Stimulated activated CD8-positive, alpha-beta memory T cell treated with anti-CD3 and anti-CD28 coated beads, Interleukin-7, amount 100 ng/mL, for 4 hours (primary cell): ENCODE measurements at places on chromosomes 11 and 22.

DNA sequence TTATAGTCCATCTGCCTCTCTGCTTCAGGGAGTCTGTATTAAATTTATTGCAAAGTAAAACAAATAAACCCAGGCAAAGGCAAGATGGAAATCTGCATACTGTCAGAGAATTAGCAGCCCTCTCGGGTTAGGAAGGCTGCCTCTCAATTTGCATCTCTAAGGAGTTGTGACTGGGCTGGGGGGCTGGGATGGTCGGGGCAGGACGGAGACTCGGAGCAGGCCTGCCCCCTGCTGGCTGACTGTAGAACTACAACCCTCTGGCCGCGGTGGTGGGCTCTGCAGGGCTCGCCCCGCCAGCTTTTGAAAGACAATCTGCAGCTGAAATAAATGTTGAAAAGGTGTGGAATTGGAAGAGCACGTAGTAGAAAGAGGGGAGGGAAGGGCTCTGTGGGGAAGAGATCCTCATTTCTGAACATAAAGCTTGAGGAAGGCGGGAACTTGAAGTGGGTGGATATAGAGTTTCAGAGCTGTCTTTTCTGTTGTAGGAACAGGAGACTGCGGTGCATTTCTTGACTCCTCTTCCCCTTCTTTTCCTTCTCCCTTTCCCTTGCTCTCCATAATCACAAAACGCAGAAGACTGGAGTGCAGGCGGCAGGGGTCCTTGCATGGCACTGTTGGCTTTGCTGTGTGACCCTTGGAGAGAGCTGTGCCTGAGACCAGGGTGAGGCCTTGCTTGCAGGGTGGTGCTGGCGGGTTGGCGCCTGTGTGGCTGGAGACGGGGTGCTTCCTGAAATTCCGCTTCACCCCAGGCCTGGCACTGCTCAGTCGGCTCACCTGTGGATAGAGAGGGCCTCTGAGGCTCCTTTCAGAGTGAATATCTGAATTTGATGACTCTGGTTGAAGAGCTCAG, 22.6 kb upstream of the PKNOX2 start:
- DNase-seq: peak; percentile 27

DNA sequence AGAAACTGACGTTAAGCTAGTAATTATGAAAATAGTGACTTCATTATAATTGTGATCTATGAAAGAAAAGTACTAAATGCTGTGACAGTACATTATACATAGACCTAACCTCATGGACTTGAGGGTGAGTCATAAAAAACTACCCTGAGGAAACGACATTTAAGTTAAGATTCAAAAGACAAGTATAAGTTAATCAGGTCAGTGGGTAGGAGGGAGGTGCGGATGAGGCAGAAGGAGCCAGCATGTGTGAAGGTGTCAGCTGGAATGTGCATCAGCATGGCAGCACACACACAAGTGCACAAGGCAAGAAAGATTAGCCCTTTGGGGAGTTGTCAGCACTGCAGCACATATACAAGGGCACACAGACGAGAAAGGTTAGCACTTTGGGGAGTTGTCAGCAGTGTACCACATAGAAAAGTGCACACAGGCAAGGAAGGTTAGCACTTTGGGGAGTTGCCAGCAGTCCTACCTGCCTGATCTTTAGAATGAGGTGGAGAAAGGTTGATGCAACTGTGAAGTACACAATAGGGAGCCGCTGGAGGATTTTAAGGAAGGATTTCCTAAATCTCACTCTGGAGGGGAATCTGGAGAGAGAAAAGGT, 31.6 kb upstream of the CAVIN3 start:
- DNase-seq: no peak

DNA sequence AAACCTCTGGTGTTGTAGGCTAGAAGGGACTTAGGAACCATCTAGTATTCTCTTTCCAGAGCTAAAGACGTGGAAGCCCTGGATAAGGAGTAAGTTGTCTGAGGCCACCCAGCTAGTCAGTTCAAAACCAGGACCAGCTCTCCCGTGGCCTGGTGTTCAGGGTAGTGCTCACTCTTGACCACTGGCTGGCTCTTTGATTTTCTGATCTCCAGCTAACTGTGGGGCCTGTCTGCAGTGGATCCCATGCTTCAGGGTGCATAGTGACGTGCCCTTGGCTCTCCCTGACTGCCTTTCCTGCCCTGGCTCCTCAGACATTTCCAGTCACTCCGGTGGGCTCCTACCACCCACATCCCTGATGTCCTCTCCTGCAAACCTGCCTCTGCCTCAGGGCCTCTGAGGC, 1.3 kb downstream of the CLMP start:
- no peak for DNase-seq

DNA sequence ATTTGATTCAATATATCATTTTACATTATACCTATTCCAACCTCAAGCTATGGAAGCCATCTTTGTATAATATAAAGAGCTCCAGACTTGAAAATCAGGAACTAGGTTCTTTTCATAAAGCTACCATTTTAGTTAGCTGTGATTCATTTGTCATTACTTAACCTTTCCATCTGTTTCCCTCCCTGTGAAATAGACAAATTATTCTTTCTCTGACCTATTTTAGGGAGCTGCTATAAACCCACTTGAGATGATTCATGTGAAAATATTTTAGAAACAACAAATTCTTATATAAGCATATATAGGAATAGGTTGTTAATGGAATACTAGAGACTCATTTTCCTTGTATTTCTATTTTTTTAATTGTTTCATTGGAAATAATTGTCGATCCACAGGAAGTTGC, 1012.1 kb downstream of the OPCML start:
- DNase-seq: no peak

GRCh38 chr11:36672815-36673450, 74.9 kb upstream of the RAG2 start:
- DNase-seq: no peak

GRCh38 chr22:20130319-20130718, 1.3 kb upstream of the ZDHHC8 start:
- DNase-seq: no peak

DNA sequence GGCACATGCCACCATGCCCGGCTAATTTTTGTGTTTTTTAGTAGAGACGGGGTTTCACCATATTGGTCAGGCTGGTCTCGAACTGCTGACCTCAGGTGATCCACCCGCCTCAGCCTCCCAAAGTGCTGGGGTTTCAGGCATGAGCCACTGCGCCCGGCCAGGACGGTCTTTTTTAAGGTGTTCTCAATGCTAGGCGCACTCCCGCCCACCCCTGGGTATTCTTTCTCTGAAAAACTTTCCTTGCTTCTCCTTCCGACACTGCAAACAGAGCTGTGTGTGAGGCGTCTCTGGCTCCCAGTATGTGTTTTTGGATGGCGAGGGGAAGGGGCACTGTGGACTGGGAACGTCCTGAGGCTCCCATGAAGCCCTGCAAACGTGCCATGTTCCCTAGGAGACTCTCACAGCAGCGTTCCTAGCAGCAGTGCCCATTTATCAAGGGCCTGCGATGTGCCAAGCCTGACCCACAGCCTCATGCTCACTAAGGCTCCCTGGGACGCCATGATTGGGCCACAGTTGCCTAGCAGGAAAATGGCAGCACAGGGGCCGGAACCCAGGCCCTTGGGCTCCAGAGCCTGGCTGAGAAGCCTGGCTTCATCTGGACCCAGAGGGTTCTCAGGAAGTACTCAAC, 2.4 kb upstream of the RASL10A start:
- no peak for DNase-seq

DNA sequence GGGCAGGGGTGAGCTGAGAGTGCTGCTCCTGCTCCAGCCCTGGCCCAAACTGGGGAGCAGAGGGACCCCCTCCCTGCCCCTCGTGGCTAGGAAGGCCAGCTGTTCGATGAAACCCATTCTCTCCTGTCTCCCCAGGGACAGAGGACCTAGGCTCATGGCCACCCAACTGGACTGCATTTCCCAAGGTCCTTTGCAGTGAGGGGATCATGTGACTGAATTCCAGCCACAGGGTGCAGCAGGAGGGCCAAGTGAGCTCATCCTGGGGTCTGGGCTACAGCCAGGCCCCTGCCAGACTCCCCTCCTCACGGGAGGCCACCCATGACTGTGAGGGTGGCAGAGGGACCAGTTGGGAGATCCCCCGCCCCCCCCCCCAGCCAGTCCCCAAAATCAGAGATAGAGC, 777.6 kb downstream of the TBC1D22A start:
- DNase-seq: no peak

DNA sequence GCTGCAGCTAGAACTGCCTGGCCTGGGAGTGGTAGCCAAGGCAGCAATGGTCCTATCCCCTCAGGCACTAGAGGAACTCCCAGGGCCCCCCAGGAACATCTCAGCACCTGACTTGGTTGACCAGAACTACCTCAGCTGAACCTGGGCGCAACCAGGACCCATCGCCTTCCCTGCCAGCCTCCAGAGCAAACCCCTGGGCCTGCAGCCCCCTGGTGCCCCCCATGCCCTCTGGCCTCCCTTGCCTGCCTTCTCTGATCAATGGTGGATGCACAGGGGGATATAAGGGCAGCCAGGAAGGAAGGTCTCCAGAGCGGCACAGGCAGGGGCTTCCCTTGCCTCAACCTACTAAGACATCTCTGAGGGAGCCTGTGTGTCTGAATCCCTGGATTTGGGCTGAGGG, 13.5 kb downstream of the MS4A10 start:
- no peak for DNase-seq

DNA sequence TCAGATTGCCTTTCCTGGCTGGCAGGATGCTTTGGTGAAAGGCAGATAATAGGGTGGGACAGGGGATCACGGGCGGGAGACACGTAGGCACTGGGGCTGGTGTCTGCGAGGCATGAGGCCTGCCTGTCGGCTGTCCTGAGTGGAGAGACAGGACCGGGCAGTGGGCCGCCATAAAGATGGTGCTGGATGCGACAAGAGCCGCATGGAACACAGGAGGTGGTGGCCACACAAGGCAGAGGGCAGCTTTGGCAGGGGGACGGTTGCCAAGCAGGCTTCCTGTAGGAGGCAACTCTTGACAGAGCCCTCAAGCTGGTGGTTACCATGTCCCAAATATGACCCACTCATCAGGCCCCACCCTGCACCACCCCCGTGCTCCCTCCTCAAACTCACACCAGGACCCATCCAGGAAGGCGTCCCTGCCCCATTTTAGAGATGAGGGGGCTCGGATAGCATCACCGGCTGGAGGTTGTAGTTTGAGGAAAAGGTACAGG, 4.9 kb upstream of the PPARA start:
- DNase-seq: no peak

DNA sequence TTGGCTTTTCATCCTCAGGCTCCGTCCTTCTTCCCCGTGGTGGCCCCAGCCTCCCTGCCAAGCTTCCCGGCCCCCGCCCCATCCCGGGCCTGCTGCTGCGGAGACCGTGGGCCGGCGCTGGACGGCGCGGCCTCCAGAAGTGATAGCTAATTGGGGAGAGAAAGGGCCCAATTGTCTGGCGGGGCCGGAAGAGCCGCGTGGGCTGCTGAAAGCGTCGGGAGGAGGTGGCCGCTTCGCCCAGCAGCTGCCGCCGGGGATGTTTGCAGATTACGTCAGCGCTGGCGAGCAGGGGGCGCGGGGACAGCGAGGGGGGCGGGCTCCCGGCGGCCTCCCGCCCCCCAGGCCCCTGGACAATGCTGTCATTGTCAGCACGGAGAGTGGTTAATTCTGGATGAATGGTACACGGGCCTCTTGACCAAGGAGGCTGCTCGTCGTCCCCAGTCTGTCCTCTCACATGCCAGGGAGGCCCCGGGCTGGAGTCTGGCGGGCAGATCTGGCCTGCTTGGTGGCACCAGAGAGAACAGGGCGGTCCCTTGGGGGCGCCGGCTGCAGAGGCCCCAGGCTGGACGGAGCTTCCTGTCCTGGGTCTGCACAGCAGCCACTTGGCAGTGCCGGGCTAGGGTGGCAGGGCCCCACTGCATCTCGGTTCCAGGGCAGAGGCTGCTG, 1.6 kb downstream of the SMIM38 start:
- no peak for DNase-seq
